ENCODE measurements at places on chromosomes 7 and 10. TPM values are rescaled to one million over a fixed set of nuclear protein-coding genes. Genes with fewer than 3 reads are reported as not detected.

MIOS gene
- 18.3 TPM for polyA plus RNA-seq

C10orf67 gene
- polyA plus RNA-seq, result not detected

OGDHL gene
- polyA plus RNA-seq, result not detected

ZNF467 gene
- polyA plus RNA-seq, result 143 TPM
